ENCODE measurements at places on chromosomes 5 and 9. TPM values are rescaled to one million over a fixed set of nuclear protein-coding genes. Genes with fewer than 3 reads are reported as not detected.

Gene KIAA1191
- 56.3 TPM for total RNA-seq

GRCh38 chr9:21679432-21679831 is 123.0 kb upstream of the MTAP start:
- DNase-seq: no peak

DNA sequence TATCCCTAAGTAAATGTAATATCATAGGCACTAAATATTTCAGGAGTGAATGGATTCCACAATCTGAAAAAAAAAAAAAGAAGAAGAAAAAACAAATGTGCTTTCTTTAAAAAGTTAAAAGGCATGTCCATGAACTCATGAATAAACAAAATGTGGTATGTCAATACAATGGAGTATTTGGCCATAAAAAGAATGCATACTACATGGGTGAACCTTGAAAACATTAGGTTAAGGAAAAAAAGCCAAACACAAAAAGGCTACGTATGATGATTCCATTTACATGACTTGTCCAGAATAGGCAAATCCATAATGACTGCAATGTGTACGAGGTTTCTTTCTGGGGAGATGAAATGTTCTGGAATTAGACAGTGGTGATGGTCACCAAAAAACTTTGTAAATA is 45.3 kb downstream of the FNIP1 start:
- no peak for DNase-seq

GRCh38 chr5:100802208-100802607 is 100.9 kb downstream of the ST8SIA4 start:
- no peak for DNase-seq

DNA sequence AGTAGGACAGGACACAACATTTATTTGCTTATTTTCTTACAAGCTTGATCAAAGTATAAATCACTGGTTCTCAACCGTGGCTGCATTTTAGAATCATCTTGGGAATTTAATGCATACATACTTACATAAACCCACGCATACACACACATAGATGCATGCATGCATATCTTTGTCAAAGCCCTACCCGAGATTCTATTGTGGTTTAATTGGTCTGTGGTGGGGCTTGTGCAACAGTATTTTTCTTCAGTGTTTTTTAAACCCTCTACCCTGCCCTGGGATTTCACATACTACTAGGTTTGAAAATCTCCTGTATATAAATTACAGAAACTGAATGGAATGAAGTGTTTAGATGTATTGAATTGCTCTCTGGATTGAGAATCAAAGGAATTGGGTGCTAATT is 1166.2 kb downstream of the MAT2B start:
- no peak for DNase-seq

Data from hematopoietic multipotent progenitor cell (in vitro differentiated cells).